ENCODE measurements at places on chromosomes 1 and 21. TPM values are rescaled to one million over a fixed set of nuclear protein-coding genes. Genes with fewer than 3 reads are reported as not detected.

RGSL1 gene
- total RNA-seq: not detected

HHAT gene
- total RNA-seq: 29.4 TPM

GRCh38 chr1:203669739-203670138, 43.1 kb downstream of the ATP2B4 start:
- DNase-seq: peak; percentile 64

ASPM gene
- total RNA-seq: 20.7 TPM

- no peak for DNase-seq
Measured at GRCh38 chr21:15706696-15707095, 23.1 kb upstream of the USP25 start.

DNA sequence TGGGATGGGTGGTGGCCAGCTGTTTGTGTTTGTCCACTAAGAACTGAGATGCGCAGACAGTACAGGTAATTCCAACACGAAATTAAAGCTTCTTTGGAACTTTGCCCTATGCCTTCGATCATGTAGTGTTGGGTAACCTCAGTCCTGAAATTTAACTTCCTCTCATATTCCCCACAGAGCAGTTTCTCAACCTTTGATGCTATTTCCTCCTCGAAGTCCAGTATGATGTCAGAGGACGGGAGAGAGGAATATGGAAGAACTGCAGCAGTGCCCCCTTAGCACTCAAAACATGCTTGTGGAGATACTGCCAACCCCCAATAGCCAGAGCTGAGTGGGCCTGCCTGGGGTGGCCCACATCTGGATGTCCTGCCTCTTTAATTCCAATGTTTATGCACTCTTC, 3.6 kb downstream of the LPAR3 start:
- DNase-seq: no peak

DNA sequence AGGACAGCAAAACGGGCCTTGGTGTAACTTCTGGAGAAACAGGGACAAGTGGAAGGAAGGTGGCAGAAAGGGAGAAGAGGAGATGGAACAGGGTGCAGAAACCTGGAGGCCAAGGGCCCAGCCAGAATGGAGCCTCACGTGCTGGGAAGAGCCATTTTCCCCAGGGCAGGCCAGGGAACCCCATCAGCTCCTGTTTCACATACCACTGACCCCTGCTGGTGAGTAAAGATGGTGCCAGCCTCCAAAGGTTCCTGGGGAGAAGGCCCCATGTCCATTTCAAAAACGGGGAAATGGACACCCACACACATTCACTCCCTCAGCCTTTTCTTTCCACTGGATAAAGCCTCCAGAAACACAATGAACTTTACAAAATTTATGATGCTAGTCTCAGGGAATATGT, 57.6 kb upstream of the JUN start:
- DNase-seq: peak; percentile 61

CLIC6 gene
- total RNA-seq: not detected

- no peak for DNase-seq
Measured at GRCh38 chr1:81329041-81329440, 471.7 kb upstream of the ADGRL2 start.

GRCh38 chr1:9321480-9321849, 28.8 kb downstream of the SPSB1 start:
- DNase-seq: peak; percentile 33

GREM2 gene
- 0.08 TPM for total RNA-seq

DNA sequence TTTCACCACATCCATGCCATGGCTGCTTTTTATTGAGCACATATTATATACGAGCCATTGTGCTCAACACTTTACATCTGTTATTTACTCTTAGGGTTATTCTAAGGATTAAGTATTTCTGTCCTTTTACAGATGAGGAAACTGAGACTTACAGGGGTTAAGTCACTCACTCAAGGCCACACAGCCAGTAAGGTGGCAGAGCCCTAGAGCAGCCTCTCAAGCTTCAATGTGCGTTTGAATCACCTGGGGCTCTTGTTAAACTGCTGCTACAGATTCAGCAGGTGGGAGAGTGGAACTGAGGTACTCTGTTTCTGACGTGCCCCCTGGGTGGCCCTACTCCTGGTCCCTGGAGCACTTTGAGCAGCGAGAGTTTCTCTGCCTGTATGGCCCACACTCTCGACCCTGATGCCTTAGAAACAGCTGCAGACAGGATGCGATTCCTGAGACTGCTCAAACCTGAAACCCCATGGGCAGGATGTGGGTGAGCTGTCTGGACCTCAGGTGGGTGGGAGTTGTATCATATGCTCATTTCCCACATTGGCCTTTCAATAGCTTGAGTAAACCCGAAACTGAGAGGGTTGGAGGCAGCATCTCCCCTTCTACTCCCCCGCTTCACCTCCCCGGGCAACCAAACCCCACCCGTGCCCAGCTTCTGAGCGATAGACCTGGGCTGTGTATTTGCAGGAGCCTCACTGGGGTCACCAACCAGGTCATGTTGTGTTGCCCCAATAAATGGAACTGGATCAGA, 59.3 kb downstream of the MAN1C1 start:
- no peak for DNase-seq

DNA sequence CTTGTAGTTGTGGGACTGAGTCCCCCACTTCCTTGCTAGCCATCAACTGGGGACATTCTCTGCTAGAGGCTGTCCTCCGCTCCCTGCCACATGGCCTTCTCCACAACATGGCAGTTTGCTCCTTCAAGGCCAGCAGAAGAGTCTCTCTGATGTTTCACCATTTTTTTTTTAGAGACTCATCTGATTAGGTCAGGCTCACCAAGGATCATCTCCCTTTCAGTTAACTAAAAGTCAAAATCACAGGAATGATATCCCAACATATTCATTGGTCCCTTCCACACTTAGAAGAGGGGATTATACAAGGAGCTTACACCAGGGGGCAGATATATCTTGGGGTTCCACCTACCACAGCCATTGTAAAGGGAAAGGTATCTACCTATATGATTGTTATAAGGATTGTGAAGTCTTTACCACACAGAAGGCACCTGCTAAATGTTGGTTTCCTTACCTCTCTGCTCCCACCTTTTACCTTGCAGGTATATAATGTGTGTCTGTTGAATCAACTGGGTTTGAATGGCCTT, 23.3 kb downstream of the RIMKLA start:
- no peak for DNase-seq

RIMKLA gene
- 0.35 TPM for total RNA-seq

DNA sequence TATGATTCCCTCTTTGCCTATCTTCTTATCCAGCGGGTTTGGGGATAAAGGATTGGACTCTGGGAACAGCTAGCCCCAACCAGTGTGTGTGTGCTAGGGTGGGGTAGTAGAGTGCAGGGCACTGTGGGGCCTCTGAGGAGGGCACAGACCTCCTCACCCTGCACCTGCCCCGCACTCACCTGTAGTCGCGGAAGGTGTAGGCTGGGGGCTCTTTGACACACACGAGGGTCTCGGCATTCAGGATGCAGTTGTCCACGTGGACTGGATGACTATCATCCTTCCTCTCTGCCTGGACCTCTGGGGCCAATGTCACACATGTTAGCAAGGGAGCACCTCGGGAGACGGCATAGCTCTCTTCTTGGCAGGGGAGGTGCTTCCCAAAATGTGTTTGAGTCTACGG, 8.0 kb upstream of the CLDN19 start:
- DNase-seq: no peak

DNA sequence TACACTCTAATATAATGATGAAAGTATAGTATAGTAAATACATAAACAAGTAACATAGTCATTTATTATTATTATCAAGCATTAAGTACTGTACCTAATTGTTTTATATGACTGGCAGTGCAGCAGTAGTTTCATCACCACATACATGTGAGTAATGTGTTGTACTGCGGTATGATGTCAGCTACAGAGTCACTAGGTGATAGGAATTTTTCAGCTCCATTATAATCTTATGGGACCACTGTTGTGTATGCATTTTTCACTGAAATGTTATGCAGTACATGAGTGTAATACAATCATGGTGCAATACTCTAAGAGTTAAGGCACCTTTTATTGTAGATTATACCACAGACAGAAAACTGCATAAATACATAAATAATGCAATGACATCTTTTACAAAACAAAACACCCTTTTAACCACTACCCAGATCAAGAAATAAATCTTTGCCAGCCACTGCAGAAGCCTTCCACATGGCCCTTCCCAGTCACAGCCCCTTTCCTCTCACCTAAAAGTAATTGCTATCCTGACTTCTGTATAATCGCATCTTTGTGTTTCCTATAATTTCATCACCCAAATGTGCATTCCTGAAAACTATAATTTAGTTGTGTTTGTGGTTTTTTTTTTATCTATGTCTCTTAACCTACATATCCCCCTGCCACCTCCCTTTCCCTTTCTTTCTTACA, 16.3 kb downstream of the ABCD3 start:
- DNase-seq: no peak

TP73 gene
- 0.32 TPM for total RNA-seq

ITGB2 gene
- not detected for total RNA-seq

- no peak for DNase-seq
Measured at GRCh38 chr1:160590488-160590887, 11.2 kb upstream of the CD84 start.

LY9 gene
- not detected for total RNA-seq

SPAG17 gene
- total RNA-seq: not detected

- DNase-seq: no peak
Measured at GRCh38 chr21:34846601-34847112, 177.9 kb downstream of the CLIC6 start.

WNT3A gene
- not detected for total RNA-seq

- no peak for DNase-seq
Measured at GRCh38 chr1:233549917-233550316, 64.0 kb upstream of the KCNK1 start.

TRIM46 gene
- total RNA-seq: 1.3 TPM

DNA sequence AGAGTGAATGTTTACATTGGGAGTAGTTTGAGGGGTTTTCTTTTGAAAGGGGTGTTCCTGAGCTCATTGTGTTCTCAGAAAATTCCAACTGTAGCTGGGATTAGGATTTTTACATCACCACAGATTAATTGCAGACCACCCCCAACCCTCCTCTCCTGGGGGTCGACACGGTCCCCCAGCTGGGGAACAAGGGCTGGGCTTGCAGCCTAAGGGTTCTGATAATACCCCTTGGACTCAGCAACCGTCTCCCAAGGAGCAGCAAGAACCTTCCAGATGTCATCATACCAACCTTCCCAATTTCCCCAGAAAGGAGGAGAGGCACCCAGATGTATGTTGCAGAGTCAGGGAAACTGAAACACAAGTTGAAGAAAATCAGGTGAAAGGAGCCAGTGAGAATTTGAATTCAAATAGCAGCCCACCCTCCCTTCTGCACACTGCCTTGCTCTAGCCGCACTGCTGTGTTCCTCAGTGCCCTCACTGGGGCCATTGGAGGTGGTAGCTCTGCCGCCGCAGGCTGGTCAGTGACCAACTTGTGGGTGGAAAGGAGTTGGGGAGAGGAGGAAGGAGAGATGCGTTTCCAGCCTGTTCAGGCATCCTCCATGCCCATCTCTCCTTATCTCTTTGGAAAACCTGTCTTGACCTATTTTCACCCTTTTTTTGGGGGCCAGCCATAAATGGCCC, 14.7 kb upstream of the IGFN1 start:
- no peak for DNase-seq

CA6 gene
- 0.26 TPM for total RNA-seq

GRCh38 chr1:28447679-28448078, 58.2 kb upstream of the RCC1 start:
- DNase-seq: peak; percentile 77

GRCh38 chr1:109197158-109198042, 16.3 kb upstream of the SARS1 start:
- no peak for DNase-seq

- DNase-seq: no peak
Measured at GRCh38 chr1:197096137-197096536, 29.1 kb upstream of the F13B start.

GRCh38 chr1:46067652-46068051, 64.8 kb downstream of the PIK3R3 start:
- no peak for DNase-seq

DNA sequence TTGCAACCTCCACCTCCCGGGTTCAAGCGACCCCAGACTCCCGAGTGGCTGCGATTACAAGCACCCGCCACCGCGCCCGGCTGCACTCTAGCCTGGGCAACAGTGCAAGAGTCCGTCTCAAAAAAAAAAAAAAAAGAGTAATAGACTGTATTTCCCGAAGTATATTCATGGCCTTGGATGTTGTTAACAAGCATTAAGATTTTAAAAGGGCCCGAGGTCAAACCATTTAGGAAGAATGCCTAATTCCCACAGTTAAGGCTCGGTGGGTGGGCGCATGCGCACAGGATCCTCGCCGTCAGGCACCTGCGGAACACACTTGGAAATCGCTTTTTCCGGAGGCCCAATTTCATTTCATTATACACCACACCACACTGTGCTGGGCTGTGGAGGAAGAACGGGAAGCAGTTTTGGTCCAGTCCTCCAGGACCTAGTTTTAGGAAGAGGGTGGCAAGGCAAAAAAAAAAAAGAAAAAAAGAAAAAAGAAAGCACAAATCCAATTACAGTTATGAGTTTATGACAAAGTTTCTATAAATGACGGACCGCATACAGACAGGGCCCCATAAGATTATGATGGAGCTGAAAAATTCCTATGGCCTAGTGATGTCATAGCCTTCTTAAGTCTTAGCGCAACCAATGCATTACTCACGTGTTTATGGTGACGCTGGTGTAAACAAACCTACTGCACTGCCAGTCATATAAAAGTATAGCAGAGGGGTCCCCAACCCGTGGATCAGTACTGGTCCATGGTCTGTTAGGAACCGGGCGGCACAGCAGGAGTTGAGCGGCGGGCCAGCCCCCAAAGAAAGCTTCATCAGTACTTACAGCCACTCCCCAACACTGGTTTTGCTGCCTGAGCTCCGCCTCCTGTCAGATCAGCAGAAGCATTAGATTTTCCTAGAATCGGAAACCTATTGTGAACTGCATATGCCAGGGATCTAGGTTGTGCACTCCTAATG, 38.2 kb downstream of the H3-3A start:
- no peak for DNase-seq

SLC44A5 gene
- not detected for total RNA-seq

- DNase-seq: no peak
Measured at GRCh38 chr1:233867028-233867427, 37.4 kb upstream of the SLC35F3 start.

- peak; percentile 76 for DNase-seq
Measured at GRCh38 chr1:27137544-27138075, 17.3 kb downstream of the SLC9A1 start.
